ENCODE measurements at places on chromosomes 13 and 19.
A peak's percentile ranks its signal among the peaks of the same experiment; 100 is the strongest.

- no peak for DNase-seq
Measured at GRCh38 chr13:91134803-91135184, 212.7 kb upstream of the MIR17HG start.

DNA sequence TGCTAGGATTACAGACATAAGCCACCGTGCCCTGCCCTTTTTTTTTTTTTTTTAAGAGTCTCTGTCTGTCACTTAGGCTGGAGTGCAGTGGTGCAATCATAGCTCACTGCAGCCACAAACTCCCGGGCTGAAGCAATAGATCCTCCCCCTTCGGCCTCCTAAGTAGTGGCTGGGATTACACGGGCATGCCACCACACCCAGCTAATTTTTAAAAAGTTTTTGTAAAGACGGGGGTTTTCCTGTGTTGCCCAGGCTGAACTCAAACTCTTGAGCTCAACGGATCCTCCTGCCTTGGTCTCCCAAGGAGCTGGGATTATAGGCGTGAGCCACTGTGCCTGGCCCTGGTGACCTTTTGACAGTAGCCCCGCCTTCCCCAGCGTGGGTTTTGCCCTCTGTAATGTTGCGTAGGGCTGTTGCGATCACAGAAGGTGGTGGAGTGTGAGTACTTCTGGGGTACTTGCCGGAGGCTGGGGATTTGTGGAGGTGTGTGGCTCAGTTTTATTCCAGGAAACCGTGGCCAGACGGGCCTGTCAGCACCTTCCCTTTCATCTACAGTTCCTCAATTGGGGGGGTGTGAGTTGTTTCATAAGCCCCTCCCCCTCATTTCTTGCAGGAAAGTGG, 11.6 kb upstream of the RETN start:
- no peak for DNase-seq

- no peak for DNase-seq
Measured at GRCh38 chr19:14450168-14450874, 17.2 kb downstream of the PKN1 start.

- DNase-seq: no peak
Measured at GRCh38 chr13:48000559-48001113, 437 bp downstream of the SUCLA2 start.

- DNase-seq: peak; percentile 27
Measured at GRCh38 chr13:33676045-33676989, 141.6 kb upstream of the RFC3 start.

- no peak for DNase-seq
Measured at GRCh38 chr13:30398601-30399072, 23.7 kb upstream of the UBE2L5 start.

DNA sequence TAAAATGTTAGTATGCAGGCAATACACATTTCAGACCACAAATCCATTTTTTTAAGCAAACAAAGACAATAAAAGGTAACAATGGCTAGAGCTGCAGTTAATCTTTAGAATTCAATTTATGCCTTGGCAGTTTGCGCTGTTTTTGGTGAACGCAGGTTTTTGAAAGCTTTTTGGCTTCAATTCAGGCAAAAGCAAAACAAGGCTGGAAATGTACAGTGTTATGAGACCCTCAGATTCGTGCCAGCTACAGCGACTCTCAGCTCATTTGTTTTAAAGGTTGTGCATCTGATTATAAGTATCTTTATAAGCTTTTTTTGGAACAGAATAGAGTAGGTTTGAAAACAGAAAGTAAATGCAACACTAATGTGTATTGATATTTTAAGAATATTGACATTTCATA, 63.6 kb upstream of the SOX1 start:
- DNase-seq: no peak

- DNase-seq: no peak
Measured at GRCh38 chr13:20398459-20398858, 127.2 kb downstream of the CRYL1 start.

DNA sequence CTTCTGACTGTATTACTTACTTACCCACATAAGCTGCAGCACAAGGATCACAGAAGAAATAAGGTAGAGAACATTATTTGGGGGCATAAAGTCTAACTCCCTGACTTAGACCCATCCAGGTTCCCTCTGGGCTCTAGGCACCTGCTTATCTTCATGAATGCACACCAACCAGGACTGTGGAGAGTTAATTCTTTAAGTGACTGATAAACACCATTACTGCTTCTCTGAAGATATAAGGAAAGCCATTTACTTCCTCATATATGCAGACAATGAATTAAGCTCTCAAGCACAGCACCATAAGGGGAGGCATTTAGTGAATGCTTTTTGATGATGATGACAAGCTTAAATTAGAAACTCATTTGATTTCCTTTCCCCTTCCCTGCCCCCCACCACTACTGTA, 22.5 kb downstream of the OBI1 start:
- no peak for DNase-seq

DNA sequence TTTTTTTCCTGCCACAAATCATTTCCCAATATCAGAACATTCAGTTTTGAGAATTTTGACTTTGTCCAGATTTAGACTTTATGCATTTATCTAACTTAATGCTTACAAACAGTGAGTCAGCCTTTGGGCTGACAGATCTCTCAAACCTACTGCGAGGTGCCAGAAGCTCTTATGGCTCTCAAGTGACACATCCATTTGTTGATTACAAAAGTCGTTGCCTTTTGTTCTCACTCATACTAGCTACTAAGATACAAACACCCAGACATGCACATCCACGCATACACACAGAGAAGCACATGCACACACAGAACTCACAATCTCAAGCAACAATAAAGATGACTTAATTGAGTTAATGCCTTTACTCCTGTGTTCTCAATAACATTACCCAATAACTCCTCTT, 1147.5 kb downstream of the DIAPH3 start:
- DNase-seq: no peak

- no peak for DNase-seq
Measured at GRCh38 chr13:79913141-79913827, 427.6 kb downstream of the SPRY2 start.

DNA sequence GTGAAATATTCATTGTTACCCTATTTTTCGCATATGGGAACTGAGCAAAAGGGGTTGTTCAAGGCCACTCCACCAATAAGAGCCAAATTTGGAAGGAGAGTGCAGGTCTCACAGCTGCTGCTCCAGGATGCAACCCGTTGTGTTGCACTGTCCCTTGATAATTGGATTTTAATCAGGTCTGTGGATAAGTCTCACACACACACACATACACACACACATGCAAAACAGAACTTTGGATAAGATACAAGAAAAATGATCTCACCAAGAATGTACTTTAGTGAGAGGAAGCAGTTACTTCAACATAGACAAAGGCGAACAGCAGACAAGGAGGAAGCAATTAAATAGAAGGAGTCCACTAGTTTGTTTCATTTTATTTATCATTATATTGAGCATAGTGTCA, 127.3 kb upstream of the EDNRB start:
- DNase-seq: no peak

DNA sequence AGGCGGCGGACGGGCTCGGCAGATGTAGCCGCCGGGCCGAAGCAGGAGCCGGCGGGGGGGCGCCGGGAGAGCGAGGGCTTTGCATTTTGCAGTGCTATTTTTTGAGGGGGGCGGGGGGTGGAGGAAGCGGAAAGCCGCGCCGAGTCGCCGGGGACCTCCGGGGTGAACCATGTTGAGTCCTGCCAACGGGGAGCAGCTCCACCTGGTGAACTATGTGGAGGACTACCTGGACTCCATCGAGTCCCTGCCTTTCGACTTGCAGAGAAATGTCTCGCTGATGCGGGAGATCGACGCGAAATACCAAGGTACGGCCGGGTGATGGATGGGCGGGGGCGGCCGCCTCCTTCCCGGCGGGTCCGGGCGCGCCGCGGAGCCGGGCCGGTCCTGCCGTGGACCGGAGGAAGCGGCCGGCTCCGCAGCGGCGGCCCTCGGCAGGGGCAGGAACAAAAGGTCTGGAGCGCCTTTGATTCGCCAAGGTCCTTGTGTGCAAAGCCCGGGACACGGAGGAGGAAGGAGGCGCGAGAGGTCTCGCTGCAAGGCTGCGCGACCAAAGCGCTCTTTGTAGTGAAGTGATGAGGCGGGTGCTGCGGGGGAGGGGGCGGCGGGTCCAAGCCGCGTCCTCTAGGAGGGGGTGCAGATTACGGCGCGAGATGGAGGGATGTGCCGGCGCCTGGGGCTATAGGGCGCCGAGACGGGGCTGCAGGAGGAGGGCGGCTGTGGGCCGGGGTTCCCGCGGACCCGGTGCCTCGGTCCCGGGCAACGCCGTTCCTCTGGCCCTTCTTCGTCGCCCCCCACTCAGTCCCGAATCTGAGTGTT, 689 bp downstream of the ING1 start:
- DNase-seq: peak; percentile 25

- no peak for DNase-seq
Measured at GRCh38 chr19:52917531-52917930, 5.7 kb downstream of the ZNF888 start.

- DNase-seq: no peak
Measured at GRCh38 chr19:35143818-35144217, 763 bp downstream of the FXYD7 start.

DNA sequence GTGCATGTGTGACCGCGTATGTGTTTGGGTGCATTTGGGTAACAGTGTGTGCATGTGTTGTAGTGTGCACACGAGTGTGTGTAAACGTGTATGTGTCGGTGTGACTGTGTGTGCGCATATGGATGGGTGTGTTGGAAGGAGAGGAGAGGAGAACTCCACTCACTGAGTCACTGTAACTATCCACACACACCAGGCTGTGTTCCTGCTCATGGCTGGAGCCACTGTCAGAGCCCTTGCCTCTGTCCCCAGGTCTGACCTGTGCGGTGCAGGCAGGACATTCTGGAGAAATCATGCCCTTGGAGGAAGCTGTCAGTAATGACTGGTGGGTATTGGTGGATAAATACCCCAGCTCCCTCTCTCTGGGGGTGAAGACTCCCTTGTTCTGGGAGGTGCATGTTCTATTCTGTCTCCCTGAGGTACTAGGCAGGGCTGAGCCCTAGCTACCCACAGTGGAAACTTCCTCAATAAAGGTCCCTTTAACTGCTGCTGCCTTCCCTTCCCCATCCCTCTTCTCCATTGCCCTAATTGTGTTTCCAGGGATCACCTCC, 48.4 kb downstream of the CYP4F22 start:
- DNase-seq: no peak

DNA sequence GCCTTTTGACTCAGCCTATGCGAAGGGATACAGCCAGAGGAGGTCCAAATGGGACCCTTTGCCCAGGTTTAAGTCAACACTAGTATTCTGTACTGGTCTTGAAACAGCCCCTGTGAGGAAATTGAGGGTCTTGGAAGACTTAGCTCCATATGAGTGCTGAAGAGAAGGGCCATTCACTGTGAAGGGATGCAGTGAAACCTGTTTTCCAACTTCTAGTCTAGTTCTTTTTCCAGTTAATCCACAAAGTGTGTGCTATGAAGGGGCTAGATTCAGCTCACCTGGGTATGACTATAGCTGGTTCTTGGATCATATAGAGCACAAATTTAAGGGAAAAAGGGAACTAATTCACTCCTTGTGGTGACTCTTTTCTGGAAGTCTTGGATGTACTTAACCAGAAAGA, 4.0 kb downstream of the ZBTB32 start:
- no peak for DNase-seq

GRCh38 chr19:5298471-5298901, 42.1 kb downstream of the PTPRS start:
- DNase-seq: no peak

DNA sequence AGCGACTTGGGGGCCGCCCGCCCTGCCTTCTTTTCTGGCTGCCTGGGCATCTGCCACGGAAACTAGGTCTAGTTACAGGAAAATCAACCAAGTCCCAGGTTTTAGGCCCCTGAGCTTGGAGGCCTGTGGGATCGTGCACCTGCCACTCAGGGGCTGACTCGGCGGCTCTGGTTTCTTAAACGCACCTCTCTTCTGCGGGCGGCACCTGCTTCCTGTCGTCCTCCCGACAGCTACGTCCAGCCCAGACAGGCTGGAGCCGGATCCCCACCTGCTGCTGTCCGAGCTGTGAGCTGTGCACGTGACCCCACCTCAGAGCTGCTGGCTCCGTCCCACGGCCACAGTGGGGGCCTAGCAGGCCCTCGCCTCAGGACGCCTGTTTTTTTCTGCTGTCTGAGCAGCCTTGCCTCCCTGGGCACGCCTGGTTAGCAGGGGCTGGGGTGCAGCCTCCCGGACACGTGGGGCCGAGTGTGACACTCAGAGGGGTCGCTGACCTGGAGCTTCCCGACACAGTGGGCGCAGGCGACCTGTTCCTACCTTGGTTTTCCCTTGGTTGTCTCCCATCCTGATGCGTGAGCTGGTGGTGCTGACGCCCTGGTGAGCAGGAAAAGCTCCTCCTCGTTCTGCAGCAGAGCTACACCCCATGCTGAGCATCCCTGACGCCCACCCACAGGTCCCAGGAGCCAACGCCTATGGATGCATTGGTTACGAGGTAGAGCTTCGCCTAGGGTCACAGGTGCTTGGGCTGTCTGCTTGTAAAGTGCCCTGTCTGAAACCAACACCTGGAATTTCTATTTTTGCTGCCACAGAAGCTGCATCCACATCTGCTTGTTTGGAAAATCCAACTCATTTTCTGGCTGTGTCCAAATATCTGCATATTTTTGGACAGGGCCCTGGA, 17.5 kb downstream of the TMEM255B start:
- DNase-seq: no peak

- DNase-seq: no peak
Measured at GRCh38 chr13:28000567-28000966, 12.1 kb upstream of the URAD start.

DNA sequence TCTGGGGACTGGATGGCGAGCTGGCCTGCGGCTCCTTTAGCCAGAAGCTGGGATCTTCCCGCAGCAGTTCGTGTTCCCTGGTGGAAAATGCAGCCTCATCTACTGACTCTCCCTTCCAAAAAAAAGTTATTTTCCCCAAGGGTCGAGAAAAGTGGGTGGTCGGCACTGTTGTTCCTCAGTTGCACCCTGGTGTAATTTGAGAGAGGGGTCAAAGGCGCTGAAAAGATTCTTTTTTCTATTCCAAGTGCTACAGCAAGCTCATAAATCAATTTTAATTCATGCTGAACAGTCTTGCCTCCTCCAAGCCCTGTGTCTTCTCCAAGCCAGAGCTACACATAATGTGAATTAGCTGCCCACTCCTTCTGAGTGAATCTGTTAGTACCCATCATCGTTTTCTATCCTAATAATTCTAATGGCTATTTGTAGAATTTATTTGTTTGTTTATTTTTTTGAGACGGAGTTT, 774 bp downstream of the SLC25A15 start:
- DNase-seq: no peak

- peak; percentile 35 for DNase-seq
Measured at GRCh38 chr13:51844862-51845573, at the start of gene TMEM272. Gene TMEM272, minus strand, starts transcription at chr13:51845177. Its CDS starts 6,647 bp downstream, at chr13:51838530.

- no peak for DNase-seq
Measured at GRCh38 chr19:50974702-50975556, 5.5 kb upstream of the KLK6 start.

DNA sequence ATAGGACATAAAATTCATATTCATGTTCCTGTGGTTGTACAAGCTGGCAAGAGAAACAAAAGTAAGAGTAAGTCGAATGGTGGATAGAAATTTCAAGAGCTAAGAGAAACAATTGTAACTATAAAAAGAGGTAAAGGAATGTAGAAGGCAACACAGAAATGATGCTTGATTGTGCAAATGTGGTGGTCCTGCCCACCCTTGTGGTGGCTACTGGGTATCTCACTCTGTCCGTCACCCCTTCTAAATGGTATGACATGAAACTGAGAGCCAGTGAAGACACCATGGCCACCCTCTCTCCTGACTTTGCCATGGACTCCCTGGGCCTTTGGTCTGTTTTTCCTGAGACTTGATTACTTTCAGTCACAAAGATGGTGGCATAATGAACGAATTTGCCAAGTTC, 925.9 kb upstream of the SLITRK6 start:
- DNase-seq: no peak

GRCh38 chr13:23609874-23610576, 39.8 kb downstream of the TNFRSF19 start:
- no peak for DNase-seq

GRCh38 chr13:100694722-100695508, 20.3 kb upstream of the TMTC4 start:
- DNase-seq: peak; percentile 44

- no peak for DNase-seq
Measured at GRCh38 chr13:31111136-31111535, 50.6 kb downstream of the HSPH1 start.

All from fibroblast of upper back skin (primary cell).